Right cardiac atrium (tissue), 5 donors: ENCODE measurements at places on chromosomes 5 and 9. TPM values are rescaled to one million over a fixed set of nuclear protein-coding genes. Genes with fewer than 3 reads are reported as not detected.

Gene NUDCD2
- 12.9 TPM for total RNA-seq

- no peak for DNase-seq
Observed at GRCh38 chr5:5139777-5140478, at the start of gene ADAMTS16. TSS of gene ADAMTS16 (plus strand) at chr5:5140330. CDS start at chr5:5140468, 138 bp downstream.

DNA sequence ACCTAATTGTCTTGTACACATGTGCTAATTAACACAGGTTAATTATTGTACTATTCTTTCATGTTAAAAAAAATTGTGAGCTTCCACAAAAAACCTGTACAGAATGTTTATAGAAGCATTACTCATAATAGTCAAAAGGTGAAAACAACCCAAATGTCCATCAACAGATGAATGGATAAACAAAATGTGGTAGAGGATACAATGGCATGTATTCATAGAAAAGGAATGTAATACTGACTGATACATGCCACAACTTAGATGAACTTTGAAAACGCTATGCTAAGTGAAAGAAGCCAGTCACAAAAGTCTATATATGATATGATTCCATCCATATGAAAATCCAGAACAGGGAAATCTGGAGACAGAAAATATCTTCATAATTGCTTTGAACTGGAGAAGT is 25.6 kb downstream of the RRAGA start:
- no peak for DNase-seq

DNA sequence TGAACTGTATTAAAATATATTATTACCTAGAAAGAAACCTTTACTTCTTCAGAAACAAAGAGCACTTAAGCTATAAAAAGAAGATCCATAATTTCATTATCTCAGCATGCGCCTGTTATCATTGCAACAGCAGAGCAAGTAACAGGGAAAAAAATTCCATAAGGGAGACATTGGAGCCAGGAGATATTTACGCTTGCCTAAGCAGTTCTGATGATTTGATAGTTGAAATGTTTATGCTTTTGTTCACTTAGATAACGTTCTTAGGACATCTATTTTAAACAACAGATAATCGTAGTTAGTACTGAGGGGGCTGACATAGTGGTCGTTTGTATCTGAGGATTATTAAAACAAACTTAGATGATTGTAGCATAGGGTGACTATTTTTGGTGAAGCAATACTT is 252.5 kb downstream of the NNT start:
- no peak for DNase-seq

DNA sequence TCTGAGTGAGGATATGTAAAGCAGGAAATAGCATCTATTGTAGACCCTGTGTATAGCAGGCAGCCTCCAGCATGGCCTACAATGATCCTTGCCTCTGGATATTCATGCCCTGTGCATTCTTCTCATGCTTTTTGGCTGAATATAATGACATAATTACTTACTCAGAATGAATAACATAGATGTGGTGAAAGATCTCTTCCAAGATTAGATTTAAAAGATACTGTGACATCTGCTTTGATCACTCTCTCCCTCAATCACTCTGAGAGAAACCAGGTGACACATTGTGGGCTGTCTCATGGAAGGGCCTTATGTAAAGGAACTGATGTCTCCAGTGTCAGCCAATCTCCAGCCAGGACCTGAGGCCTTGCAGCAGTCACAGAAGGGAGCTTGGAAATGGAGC is 376.7 kb downstream of the DNAH5 start:
- DNase-seq: no peak

DNA sequence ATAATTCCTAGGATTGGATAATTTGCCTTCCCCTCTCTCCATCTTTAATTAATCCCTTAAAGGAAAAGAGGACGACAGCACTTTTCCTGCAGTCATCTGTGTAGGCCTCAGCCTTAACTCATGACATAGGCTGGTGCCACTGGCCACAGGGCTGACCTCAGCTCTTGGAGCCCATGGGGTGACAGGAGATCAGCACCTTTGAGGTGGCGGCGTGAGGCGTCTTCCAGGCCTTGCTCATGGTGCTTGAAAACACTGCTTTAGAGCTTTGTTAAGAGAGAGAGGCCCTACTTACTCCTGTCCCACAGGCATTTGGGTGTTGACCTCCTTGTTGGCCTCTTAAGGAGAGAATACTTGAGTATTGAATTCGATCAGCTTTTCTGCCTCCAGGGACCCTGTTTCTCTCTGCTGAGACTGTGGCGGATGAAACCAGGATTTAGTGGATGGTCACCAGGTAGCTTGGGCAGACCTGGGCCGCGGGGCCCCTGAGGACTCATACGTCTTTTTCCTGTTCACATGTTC is 23.4 kb downstream of the TENT4A start:
- no peak for DNase-seq

Gene SLC6A19
- not detected for total RNA-seq

- DNase-seq: no peak
Observed at GRCh38 chr5:166936351-166936750, 1355.1 kb upstream of the WWC1 start.

DNA sequence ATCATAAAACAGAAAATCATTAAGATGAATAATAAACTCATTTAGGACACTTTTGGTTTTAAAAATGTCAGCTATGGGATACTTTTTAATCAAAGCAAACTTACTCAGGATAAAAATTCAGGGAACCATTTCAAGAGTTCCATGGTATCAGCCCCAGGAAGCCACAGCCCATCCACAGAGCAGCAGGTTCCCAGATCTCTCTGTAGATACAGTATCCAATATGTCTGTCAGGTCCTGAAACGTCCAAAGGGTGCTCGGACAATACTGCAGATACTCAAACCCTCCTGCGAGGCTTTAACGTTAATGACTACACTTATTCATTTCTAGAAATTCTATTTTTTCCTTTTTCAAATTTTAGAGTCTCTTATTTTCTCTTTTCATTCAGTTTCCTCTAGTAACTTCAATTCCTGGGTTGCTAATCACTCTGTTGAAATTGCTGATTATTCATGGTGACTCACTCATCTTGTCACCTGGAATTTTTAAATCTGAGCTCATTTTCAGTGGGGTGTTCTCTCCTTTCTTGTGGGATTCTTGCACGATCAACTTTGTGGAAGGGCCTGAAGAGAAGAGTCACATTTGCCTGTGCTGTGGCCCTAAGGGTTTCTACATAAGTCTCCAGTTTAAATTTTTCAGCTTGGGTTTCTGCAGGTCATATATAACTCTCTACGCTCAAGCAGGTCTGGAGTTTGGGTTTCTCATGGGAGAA is 435.8 kb downstream of the CTNND2 start:
- DNase-seq: no peak

Gene CDH18
- total RNA-seq: not detected

Gene MARCOL
- total RNA-seq: not detected

Gene CDC37L1
- 40.2 TPM for total RNA-seq

Gene SNCB
- total RNA-seq: 0.74 TPM

DNA sequence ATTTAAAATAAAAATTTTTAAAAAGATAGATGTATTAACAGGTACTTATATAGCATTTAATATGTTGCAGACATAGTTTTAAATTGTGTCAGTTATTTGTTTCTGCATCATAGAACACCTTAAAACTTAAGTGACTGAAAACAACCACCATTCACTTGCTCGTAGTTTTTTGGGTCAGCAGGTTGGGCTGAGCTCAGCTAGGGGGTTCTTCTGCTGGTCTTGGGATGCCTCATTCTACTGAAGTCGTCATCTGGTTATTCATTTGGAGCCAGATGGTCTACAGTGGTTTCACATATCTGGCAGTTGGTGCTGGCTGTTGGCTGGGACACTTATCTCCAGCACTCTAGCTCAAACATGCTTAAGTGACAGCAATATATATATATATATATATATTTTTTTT is 29.6 kb downstream of the PSAT1 start:
- DNase-seq: no peak

Gene CORO2A
- 0.35 TPM for total RNA-seq

DNA sequence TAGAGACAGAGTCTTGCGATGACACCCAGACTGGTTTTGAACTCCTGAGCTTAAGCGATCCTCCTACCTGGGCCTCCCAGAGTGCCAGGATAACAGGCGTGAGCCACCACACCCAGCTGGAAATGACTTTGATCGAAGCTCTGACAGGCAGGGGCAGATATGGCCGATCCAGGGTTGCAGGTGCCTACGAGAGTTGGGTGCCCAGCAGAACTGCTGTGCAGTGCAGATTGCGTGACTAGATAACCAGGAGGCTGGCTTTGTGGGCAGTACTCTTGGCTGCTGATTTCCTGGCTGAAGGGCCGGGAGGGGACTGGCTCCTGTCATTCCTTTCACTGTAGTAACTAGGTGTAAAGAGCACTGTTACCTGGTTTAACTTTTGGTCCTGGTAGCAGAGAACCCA is 11.8 kb downstream of the TBC1D13 start:
- DNase-seq: no peak

DNA sequence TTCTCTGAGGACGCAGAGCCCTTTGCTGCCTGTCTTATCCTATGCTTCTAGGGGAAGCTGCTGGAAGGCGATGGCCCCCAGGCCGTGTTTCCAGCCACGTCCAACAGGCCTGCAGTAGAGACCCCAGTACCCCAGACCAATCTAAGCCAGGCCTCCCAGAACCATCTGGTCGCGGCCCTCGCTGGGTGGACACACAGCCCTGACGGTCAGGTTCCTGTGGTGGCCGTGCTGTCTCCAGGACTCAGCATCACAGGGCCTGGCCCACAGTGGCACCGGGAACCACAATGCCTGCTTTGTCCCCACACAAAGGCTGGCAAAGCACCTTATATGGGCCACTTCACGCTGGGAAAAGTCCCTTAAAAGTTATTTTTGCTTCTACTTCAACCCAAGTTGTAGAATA is 44.5 kb downstream of the SEMA4D start:
- no peak for DNase-seq

Gene C9
- total RNA-seq: not detected

DNA sequence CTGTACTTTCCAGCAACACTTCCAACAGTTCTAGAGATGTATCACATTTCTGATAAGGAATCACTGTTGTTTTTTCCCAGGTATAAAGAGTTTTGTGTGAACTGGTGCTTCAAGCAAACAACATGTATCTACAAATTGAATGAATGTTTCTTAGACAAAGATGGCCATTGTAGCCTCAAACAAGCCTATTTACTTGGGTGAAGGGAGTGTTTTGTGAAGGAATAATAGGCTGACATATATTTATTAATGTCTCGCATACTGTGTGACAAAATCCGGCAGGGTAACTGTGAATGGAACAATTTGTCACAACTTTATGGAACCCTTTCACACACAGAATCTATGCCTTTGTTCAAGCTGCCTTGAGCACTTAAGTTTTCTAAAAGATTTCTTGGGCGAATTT is 24.8 kb upstream of the DAB2 start:
- DNase-seq: no peak

DNA sequence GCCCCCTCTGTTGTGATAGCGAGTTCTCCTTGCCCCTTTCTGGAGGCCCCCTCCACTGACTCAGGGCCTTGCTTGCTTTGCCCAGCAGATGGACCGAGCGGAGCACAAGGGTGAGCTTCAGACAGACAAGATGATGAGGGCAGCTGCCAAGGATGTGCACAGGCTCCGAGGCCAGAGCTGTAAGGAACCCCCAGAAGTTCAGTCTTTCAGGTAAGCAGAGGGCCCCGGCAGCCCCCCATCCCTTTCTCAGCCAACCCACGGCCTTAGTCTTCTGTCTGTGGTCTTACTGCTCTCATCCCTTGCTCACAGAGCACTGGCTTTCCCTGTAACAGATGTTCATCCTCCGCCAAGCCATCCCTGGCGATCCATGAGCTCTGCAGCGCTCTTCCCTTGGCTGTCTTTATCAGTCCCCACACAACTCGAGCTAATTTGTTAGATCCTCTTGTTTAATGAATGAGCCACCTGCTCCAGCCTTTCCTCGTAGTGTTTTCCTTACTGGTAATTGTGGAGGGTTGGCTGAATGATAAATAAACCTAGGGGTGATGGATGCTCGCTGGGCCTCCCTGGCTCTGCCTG is 18.4 kb upstream of the RARS1 start:
- no peak for DNase-seq

- DNase-seq: no peak
Observed at GRCh38 chr5:149217096-149217802, 54.4 kb upstream of the AFAP1L1 start.

DNA sequence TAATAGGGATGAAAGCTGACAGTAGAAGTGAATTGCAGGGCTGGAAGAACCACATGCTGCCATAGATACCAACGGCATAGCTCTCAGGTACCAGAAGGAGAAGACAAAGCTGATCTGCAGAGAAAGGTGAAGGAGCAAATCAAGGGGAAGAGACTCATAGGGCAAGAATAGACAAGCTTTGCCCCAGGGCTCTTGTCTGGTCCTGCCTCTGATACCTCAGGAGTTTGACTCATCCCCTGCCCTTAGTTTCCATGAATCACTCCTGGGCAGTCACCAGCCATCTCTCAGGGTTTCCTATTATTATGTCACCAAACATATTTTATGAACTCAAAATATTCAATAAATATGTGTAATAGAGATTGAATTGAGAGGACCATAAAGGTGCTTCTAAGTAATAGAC is 800.9 kb downstream of the DNAH5 start:
- no peak for DNase-seq

DNA sequence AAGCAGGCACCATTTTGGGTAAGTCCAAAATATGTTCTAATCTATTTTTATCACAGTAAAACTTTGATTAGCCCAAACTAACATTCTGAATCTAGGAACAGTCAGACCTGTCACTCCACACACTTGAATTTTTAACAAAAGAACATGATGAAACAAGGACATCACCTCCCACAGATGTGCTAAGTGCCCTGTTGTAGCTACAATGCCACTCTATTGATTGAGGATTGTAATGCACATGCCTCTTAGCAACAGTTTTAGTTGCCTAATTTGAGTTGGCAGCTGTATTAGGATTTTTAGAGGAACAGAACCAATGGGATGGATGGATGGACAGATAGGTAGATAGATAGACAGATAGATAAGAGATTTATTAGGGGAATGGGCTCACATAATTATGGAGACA is 20.3 kb upstream of the RNF20 start:
- DNase-seq: no peak

GRCh38 chr9:27053369-27054022 is 48.0 kb upstream of the LRRC19 start:
- DNase-seq: no peak

Gene HMHB1
- total RNA-seq: not detected

Gene ELAVL2
- total RNA-seq: not detected

- no peak for DNase-seq
Observed at GRCh38 chr5:160271396-160271795, 41.0 kb downstream of the CCNJL start.

Gene PCDHGB5
- total RNA-seq: 6.4 TPM

- no peak for DNase-seq
Observed at GRCh38 chr9:72945391-72945790, 7.5 kb downstream of the ALDH1A1 start.

Gene ZDHHC11
- 66.1 TPM for total RNA-seq
